ENCODE measurements at places on chromosomes 16 and 17.
A peak's percentile ranks its signal among the peaks of the same experiment; 100 is the strongest.

- DNase-seq: no peak
These were observed 96.4 kb downstream of the C16orf78 start for GRCh38 chr16:49469930-49470451.

GRCh38 chr16:4404247-4404966 is 12.0 kb downstream of the CORO7 start:
- DNase-seq: peak; percentile 55

DNA sequence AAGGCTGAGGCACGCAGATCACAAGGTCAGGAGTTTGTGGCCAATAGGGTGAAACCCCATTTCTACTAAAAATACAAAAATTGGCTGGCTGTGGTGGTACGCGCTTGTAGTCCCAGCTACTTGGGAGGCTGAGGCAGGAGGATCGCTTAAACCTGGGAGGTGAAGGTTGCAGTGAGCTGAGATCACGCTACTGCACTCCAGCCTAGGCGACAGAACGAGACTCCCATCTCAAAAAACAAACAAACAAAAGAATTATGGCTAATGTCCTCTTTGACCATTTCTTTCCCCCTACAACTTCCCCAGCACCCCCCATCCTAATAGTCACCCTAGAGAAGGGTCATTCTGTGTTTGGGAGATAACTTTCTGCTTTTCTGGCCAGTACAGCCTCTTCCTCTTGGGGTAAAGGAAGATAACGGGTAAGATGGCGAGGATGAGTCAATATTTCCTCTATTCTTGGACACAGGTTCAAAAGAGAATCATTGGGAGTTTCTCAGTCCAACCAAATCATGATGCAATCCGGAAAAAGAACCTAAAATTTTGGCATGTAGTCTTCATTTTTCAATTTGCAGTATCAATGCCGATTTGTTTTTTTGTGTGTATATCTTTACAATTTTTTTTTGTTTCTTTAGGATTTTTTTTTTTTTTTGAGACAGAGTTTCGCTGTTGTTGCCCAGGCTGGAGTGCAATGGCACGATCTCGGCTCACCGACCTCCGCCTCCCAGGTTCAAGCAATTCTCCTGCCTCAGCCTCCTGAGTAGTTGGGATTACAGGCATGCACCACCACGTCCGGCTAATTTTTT is 107.6 kb upstream of the MED13 start:
- peak; percentile 27 for DNase-seq

DNA sequence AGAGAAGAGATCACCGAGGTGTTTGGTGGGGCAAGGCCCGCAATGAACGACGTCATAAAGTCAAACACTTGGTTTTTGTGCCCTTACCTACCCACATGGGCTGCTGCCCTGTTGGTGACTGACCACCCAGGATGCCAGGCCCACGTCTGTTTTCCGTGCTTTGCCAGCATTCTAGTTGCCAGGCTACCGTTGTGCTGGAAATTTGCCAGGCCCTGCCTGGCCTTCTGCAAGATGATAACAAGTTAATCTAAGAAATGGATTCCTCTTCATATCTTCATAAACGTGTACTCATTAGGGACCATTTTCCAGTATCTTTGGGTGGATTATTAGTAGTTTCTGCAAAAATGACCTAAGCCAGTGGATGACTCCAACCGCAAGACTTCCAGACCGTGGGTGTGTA is 35.4 kb downstream of the SLC6A4 start:
- no peak for DNase-seq

DNA sequence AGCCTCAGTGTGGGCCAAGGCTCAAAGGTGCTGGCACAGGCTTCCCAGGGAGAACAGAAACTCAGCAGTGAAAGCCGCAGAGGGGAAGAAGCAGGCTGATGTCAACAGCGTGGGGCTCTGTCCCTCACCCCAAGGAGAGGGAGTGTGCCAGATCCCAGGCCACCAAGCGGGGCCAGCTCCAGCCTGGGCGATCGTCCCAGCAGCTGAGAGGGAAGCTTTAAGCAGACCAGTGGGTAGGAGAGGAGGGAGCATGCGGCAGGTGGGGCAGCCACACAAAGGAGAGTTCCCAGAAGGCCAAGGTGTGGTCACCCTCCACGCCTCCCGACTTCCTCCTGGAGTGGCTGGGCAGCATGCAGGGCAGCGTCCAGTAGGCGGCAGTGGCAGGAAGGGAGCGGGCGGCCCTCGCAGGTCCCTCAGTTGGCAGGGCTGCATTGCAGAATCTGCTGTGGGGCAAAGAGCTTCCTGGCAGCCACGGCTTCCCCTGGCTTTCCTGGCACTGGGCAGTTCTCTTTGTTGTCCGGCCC is 6.0 kb downstream of the SYNGR2 start:
- no peak for DNase-seq

DNA sequence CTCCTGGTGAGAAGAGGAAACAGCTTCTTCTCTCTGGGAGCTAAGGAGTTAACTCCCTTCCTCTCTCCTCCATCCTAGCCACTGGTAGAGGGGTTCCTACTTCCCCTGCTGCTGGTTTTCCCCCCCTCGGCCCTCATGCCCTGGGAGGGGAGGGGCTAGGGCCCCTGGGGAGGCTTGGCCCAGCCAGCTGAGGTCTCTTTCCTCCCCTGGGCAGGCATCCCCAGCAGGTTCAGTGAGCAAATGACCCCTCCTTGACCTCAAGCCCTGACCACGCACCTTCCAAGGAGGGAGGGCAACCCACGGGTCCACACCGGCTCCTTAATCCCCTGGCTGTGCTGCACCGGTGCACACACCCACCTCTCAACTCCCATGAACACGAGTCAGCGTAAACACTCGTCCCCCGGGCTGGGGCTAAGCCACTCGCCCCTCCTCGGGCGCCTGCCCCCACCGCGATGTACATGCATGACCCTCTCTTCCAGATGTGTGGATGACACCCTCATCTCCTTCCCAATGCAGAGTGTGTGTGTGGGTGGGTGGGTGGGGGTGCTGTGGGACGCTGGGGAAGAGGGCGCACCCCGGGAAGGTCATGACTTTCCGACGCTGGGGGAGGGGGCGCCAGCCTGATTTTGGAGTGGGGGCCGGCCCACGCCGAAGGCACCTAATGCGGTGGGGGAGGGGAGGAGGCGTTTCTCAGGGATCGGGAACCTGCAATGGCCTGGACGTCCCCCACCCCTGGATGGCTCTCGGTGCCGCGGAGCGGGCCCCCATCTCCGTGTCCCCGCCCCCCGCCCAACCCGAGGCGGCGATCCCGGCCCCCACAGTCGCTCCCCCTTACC is 33.7 kb downstream of the SRCIN1 start:
- DNase-seq: no peak

DNA sequence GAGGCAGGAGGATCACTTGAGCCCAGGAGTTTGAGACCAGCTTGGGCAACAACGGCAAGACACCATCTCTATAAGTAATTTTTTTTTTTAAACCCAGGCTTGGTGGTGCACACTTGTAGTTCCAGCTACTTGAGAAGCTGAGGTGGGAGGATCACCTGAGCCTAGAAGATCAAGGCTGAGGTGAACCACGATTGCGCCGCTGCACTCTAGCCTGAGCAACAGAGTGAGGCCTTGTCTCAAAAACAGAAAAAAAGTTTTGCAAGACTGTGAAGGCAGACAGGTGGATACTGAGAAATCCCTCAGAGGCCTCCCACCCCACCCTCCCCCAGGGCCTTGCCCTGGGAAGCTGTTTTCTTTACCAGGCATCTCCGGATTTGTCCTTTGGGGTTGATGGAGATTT is 125.4 kb downstream of the MGAT5B start:
- no peak for DNase-seq
